Activated T-cell treated with anti-CD3 and anti-CD28 coated beads for 48 hours (primary cell): ENCODE measurements at places on chromosomes 3 and 15.

- DNase-seq, result no peak
These were observed 348.6 kb upstream of the CCDC54 start for GRCh38 chr3:107028626-107029025.

GRCh38 chr15:90340345-90340744 lies 11.7 kb upstream of the ZNF774 start:
- DNase-seq, result no peak

- peak; percentile 25 for DNase-seq
These were observed 9.3 kb downstream of the CCDC33 start for GRCh38 chr15:74245342-74245931.

GRCh38 chr3:187550446-187550845 lies 119.7 kb downstream of the SST start:
- DNase-seq, result no peak

DNA sequence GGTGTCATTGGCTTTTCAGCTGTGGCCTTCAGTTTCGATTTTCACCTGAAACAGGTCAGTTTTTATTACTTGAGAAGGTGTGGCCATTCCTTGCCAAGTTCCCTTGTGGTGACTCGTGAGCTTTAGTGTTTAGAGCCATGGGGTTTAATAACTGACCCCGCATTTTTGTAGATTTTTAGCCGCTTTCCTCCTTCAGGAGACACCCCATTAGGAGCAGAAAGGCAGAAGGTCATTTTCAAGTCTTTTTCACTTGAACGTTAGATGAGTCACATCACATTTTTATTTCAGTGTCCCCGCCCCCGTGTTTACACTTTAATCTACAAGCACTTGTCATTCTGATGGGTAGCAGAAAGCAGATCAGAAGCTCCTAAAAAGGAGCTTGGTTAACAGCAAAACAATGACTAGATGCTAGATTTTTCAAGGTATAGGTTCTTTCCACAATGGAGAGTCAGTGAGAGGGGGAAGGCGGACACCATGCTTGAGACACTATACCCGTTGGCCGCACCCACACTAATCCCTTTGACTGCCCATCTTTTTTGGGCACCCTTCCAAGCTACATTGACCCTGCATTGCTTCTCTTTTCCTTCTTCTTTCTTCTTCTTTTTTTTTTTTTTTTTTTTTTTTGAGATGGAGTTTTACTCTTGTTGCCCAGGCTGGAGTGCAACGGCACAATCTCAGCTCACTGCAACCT lies 132.7 kb downstream of the GHSR start:
- DNase-seq, result no peak
